ENCODE measurements at places on chromosomes 11 and 22. TPM values are rescaled to one million over a fixed set of nuclear protein-coding genes. Genes with fewer than 3 reads are reported as not detected.

The HBD gene
- not detected for total RNA-seq

- DNase-seq: no peak
- H3K27me3 ChIP-seq: peaks cover 3% of the 10 kb centered on the region
Measured at GRCh38 chr22:28232204-28232603, 313.1 kb upstream of the PITPNB start.

GRCh38 chr11:112884012-112884767 is 77.0 kb upstream of the NCAM1 start:
- H3K27ac ChIP-seq: no peak overlapping the region
- H3K27me3 ChIP-seq: no peaks in the 10 kb centered on the region
- no peaks in the 10 kb centered on the region for H3K36me3 ChIP-seq

DNA sequence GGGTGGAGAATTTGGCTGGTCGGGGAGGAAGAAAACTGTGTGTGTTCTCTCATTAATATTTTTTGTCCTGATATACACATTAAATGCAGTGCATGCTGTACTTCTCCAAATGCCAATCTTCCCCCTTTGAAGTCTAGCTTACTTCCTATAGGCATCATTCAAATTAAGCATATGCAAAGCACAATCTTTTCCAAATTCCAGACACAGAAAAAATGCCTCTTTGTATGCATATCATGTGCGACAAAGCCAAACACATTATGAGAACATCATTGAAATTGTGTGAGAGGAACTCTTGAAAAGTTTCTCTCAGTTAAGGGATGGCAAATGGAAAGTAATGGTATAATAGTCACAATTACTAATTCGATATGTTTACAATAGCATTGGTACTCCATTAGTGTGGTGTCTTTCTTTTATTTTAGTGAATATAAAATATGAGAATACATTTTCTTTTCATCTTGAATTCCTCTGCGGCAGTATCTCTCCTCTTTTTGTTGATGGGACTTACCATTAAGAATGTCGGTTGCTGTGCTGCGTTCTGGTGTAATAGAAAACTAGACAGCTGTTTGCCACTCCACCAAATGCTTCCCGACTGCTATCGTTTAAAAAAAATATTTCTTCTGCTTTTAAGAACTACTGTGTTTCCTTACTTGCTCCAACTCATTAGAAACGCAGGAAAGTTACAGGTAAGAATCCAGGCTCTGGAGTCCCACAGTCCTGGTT is 19.3 kb upstream of the NRIP3 start:
- no peaks in the 10 kb centered on the region for H3K4me1 ChIP-seq
- no peaks in the 10 kb centered on the region for H3K27me3 ChIP-seq
- no peak overlapping the region for H3K27ac ChIP-seq
- no peak overlapping the region for H3K4me3 ChIP-seq

GRCh38 chr22:36155702-36156101 is 4.9 kb downstream of the APOL3 start:
- peaks cover 35% of the 10 kb centered on the region for H3K36me3 ChIP-seq
- H3K4me3 ChIP-seq: peak overlapping the region; percentile 38
- H3K4me1 ChIP-seq: peaks cover 68% of the 10 kb centered on the region
- H3K27me3 ChIP-seq: no peaks in the 10 kb centered on the region
- peak overlapping the region; percentile 30 for H3K27ac ChIP-seq

The ANO5 gene
- total RNA-seq: not detected

DNA sequence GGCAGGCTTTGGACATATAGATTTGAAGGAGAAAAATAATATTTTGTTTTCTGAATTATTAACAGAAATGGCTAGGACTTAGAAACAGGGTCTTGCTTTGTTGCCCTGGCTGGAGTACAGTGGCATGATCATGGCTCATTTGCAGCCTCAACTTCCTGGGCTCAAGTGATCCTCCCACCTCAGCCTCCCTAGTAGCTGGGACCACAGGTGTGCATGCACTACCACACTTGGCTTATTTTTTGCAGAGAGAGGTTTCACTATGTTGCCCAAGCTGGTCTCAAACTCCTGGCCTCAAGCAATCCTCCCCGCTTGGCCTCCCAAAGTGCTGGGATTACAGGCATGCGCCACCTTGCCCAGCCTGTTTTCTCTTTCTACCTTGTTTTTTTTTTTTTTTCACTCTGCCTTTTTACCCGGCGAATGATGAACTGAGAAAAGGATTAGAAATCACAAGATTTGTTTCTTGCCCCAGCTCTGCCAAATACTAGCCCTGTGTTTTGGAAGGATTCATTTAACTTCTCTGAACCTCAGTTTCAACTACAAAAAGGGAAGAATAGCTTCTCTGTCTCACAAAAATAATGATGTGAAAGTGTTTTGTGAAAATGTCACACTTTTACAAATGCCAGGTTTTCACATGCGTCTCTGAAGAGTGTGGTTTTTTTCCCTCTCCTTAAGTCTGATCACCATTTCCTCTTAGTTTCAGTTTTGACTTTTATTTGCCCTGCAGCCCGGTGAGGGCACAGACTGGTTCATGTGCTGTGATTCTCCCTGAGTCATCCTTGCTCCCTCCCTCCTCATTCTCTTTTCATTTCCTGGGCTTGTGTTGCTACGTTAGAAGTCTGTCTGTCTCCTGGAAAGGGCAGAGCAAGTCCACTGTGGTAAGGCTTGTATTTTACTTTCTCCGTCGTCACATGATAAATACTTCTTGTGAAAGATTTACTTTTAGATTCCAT is 67.7 kb downstream of the BCL2L13 start:
- H3K36me3 ChIP-seq: peaks cover 22% of the 10 kb centered on the region
- no peak for DNase-seq
- peak overlapping the region; percentile 56 for H3K4me3 ChIP-seq
- H3K27me3 ChIP-seq: no peaks in the 10 kb centered on the region

DNA sequence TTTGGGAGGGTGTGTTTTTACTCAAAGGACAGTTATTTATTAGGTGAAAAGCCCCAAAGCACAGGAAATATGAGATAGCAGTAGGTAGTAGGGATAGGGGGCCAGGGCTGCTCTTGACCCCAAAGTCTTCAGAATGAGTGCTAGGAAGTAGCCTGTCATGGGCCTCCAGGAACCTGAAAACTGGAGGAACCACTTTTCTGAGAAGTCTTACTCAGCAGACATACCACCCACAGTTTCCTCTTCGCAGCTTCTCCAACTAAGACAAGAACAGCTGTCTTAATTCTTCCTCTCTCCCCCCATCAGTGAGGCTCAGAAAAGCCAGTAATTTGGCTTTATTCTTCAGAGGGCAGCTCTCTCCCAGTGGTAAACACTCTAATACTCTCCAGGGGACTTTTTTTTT is 84.0 kb upstream of the CTSC start:
- no peak for DNase-seq
- H3K4me3 ChIP-seq: no peak overlapping the region
- no peaks in the 10 kb centered on the region for H3K4me1 ChIP-seq

- no peak overlapping the region for H3K27ac ChIP-seq
- no peaks in the 10 kb centered on the region for H3K36me3 ChIP-seq
- peaks cover 15% of the 10 kb centered on the region for H3K27me3 ChIP-seq
- no peaks in the 10 kb centered on the region for H3K4me1 ChIP-seq
- H3K4me3 ChIP-seq: no peak overlapping the region
Measured at GRCh38 chr11:118635237-118635591, 27.8 kb downstream of the PHLDB1 start.

GRCh38 chr22:45460288-45461109 is 42.2 kb upstream of the FBLN1 start:
- DNase-seq: no peak
- no peak overlapping the region for H3K27ac ChIP-seq
- no peaks in the 10 kb centered on the region for H3K4me1 ChIP-seq
- no peaks in the 10 kb centered on the region for H3K36me3 ChIP-seq

DNA sequence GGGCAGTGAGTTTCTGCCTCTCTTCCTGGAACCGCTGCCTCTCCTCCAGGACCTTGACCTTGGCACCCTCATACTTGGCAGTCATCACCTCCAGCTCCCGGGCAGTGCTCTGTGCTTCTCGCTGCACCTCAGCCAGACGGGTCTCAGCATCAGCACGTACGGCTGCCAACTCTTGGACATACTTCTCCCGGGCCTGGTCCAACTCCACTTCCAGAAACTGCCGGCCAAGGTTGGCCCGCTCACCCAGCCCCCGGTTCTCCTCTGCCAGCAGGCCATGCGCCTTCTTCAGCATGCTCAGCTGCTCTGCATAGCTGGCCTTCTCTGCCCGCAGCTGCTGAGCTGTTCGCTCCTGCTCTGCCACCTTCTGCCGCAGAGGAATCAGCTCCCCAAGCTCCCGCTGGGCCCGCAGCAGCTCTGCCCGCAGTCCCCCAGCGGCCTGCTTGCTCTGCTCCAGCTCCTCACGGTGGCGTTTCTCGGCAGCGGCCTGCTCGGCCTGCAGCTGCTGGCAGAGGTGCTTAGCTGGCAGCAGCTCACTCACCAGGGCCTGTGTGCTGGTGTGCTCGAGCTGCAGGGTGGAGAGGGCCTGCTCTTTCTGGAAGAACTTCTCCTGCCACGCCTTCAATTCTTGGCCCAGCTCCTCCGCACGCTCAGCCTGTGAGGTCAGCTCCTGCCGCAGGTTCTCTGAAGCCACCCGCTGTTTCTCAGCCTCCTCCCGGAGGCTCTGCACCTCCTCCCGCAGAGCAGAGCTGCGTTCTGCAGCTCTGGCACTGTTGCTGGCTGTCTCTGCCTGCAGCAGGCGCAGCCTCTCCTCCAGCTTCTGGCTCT is 14.4 kb downstream of the IL18BP start:
- no peak overlapping the region for H3K4me3 ChIP-seq
- no peaks in the 10 kb centered on the region for H3K4me1 ChIP-seq
- DNase-seq: no peak
- peaks cover 94% of the 10 kb centered on the region for H3K36me3 ChIP-seq

DNA sequence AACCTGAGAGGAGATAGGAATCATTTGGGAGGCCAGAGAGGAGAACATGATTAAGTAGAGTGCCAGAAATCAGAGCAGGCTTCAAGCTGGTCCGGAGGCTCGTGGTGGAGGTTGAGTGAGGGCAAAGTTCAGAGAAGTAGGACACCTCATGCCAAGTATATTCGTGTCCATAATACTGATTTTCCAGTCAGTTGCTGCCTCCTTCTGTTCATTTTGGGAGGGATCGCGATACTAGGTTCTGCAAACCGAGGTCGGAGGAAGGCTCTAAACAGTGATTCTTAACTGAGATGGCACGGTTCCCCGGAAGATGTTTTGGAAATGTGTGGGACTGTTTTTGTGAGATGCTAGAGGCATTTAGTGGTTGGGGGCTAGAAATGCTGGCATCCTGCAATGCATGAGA is 13.6 kb upstream of the CD3E start:
- no peaks in the 10 kb centered on the region for H3K4me1 ChIP-seq
- H3K27ac ChIP-seq: no peak overlapping the region
- no peak for DNase-seq
- peaks cover 15% of the 10 kb centered on the region for H3K27me3 ChIP-seq

GRCh38 chr11:62665599-62666258 is 617 bp downstream of the CSKMT start:
- H3K27me3 ChIP-seq: no peaks in the 10 kb centered on the region
- peaks cover 49% of the 10 kb centered on the region for H3K4me1 ChIP-seq
- peak overlapping the region; percentile 97 for H3K4me3 ChIP-seq

The RBMXL2 gene
- not detected for total RNA-seq

The OR2D2 gene
- total RNA-seq: not detected

The CASP5 gene
- total RNA-seq: not detected

- H3K36me3 ChIP-seq: no peaks in the 10 kb centered on the region
- no peak for DNase-seq
- no peaks in the 10 kb centered on the region for H3K4me1 ChIP-seq
- H3K27ac ChIP-seq: no peak overlapping the region
- H3K27me3 ChIP-seq: peaks cover 32% of the 10 kb centered on the region
- no peak overlapping the region for H3K4me3 ChIP-seq
Measured at GRCh38 chr11:8863838-8864237, 47.2 kb upstream of the AKIP1 start.

GRCh38 chr22:20645954-20646353 is 128.0 kb upstream of the SERPIND1 start:
- H3K27me3 ChIP-seq: peaks cover 2% of the 10 kb centered on the region
- H3K4me1 ChIP-seq: no peaks in the 10 kb centered on the region
- H3K4me3 ChIP-seq: no peak overlapping the region
- DNase-seq: no peak
- H3K27ac ChIP-seq: no peak overlapping the region
- no peaks in the 10 kb centered on the region for H3K36me3 ChIP-seq

The AMBRA1 gene
- 35.5 TPM for total RNA-seq

- no peak overlapping the region for H3K27ac ChIP-seq
- no peaks in the 10 kb centered on the region for H3K27me3 ChIP-seq
- H3K4me1 ChIP-seq: peaks cover 70% of the 10 kb centered on the region
- H3K36me3 ChIP-seq: peaks cover 45% of the 10 kb centered on the region
- H3K4me3 ChIP-seq: peak overlapping the region; percentile 28
Measured at GRCh38 chr22:41096841-41097240, 4.4 kb downstream of the EP300 start.

The DNAJB7 gene
- total RNA-seq: not detected

The ARHGAP20 gene
- 0.11 TPM for total RNA-seq

- H3K36me3 ChIP-seq: peaks cover 10% of the 10 kb centered on the region
- peak overlapping the region; percentile 70 for H3K27ac ChIP-seq
- DNase-seq: peak; percentile 14
- H3K27me3 ChIP-seq: no peaks in the 10 kb centered on the region
- peaks cover 66% of the 10 kb centered on the region for H3K4me1 ChIP-seq
Measured at GRCh38 chr22:17770180-17771077, 3.8 kb downstream of the BID start.

GRCh38 chr11:96254087-96254486 is 88.9 kb downstream of the MAML2 start:
- peak overlapping the region; percentile 99 for H3K27ac ChIP-seq
- H3K4me1 ChIP-seq: peaks cover 82% of the 10 kb centered on the region
- DNase-seq: no peak
- H3K27me3 ChIP-seq: no peaks in the 10 kb centered on the region
- H3K4me3 ChIP-seq: peak overlapping the region; percentile 73

The LYVE1 gene
- not detected for total RNA-seq

DNA sequence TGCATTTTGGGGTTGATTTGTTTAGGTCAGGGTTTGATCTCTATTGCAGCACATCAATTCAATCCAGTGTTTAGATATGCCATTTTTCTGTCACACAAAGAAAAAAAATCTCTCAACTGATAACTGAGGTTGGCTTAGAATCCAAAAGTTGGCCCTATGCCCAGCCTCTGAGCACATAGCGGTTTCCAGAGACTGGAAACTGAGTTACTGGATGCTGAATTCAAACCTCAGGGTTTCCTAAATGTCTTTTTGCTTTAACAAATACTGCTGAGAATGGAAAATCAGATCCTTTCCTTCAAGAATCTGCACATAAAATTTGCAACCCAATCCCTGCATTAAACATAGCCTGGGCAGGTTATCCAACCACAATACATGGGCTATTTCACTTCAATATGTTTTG is 4.0 kb downstream of the P4HA3 start:
- H3K27me3 ChIP-seq: peaks cover 41% of the 10 kb centered on the region
- peaks cover 13% of the 10 kb centered on the region for H3K4me1 ChIP-seq
- H3K4me3 ChIP-seq: no peak overlapping the region
- H3K36me3 ChIP-seq: no peaks in the 10 kb centered on the region
- DNase-seq: no peak
